ENCODE measurements at places on chromosomes 5 and 9. TPM values are rescaled to one million over a fixed set of nuclear protein-coding genes. Genes with fewer than 3 reads are reported as not detected.

Gene PROB1
- polyA plus RNA-seq: 0.47 TPM

Gene EPB41L4B
- polyA plus RNA-seq: 0.11 TPM

Gene PKN3
- 29.5 TPM for polyA plus RNA-seq

Gene GCNT1
- 30.9 TPM for polyA plus RNA-seq

Gene NUTM2F
- polyA plus RNA-seq: not detected

Gene TMOD1
- polyA plus RNA-seq: 0.13 TPM

Gene GRIN1
- not detected for polyA plus RNA-seq

Gene ST8SIA4
- 4.5 TPM for polyA plus RNA-seq

Gene DMRT3
- polyA plus RNA-seq: not detected

Gene TOR1B
- polyA plus RNA-seq: 27.0 TPM

Gene C1QTNF2
- 0.46 TPM for polyA plus RNA-seq

Gene MORN5
- not detected for polyA plus RNA-seq

Gene STPG3
- polyA plus RNA-seq: not detected

Gene PDE8B
- not detected for polyA plus RNA-seq

Gene CDH18
- polyA plus RNA-seq: 0.05 TPM

Gene LRRC14B
- not detected for polyA plus RNA-seq

Gene TENT4A
- 9.7 TPM for polyA plus RNA-seq

Gene PDE6A
- polyA plus RNA-seq: not detected

Gene TLR4
- 18.2 TPM for polyA plus RNA-seq

Gene SHROOM1
- 13.0 TPM for polyA plus RNA-seq

Gene OTP
- polyA plus RNA-seq: not detected

Gene HAPLN1
- 0.04 TPM for polyA plus RNA-seq

Gene PIP5KL1
- polyA plus RNA-seq: 2.3 TPM

Gene LEAP2
- polyA plus RNA-seq: 0.48 TPM

Gene ITGA2
- 11.2 TPM for polyA plus RNA-seq

Gene MSANTD3
- 21.8 TPM for polyA plus RNA-seq

Gene ROR2
- not detected for polyA plus RNA-seq

Gene POU5F2
- polyA plus RNA-seq: 0.11 TPM

Gene AQP7
- polyA plus RNA-seq: not detected

Gene GTF2H2C
- polyA plus RNA-seq: 10.2 TPM

Gene BARHL1
- polyA plus RNA-seq: not detected

Gene PTGES
- polyA plus RNA-seq: not detected

All from endothelial cell of umbilical vein (primary cell).